Activated CD8-positive, alpha-beta memory T cell treated with anti-CD3 and anti-CD28 coated beads for 48 hours (primary cell): ENCODE measurements at places on chromosomes 3 and 15.

DNA sequence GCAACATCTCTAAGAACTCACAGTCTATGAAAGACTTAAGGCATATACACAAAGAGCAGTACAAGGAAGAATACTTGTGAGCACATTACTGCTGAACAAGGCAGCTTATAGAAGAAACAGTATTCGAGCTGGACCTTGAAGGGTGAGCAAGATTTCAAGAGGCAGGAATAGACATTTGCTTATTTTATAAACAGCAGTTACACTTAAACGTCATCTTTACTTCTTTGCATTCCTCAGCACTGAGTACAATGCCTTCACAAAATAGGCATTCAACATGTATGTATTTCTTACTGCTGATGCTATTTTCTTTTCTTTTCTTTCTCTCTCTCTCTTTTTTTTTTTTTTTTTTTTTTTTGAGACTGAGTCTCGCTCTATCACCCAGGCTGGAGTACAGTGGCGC is 205.8 kb downstream of the ZIC4 start:
- DNase-seq = no peak

DNA sequence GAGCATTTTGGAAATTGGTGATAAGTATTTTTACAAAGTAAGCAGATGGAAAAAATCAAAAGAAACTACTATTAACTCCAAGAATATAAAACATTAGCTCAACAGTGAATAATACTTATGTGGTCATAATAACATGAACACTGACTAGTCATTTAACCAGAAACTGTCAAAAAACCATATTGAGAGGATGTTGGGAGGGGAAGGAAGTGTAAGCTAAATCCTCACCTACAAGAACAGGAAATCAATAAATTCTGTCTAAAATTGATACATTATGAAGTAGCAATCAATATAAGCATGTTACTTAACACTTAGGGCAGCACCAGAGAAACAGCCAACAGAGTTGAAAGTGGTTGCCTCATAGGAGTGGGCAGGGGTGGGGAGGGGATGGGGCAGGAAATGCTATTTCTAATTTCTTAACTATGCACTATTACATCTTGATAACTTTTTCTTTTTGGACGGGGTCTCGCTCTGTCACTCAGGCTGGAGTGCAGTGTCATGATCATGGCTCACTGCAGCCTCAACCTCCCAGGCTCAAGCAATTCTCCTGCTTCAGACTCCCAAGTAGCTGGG is 41.7 kb downstream of the CCR3 start:
- no peak for DNase-seq

DNA sequence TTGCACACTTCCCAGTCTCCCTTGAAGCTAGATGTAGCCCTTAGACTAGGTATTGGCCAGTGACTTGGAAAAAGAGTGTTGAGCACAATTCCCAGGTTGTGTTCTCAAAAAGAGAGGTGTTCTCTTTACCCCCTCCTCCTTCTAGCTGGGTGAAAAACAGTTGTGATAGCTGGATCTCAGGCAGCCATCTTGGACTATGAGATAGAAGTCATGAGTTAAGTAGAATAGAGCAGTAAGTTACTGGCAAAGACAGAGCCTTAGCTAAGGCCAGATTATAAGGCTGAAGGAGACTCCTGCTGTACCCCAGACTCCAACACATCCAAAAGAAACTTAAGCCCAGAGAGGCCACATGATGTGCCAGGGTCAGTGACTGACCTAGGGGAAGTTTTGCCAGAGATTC is 8.1 kb upstream of the STRA6 start:
- no peak for DNase-seq

DNA sequence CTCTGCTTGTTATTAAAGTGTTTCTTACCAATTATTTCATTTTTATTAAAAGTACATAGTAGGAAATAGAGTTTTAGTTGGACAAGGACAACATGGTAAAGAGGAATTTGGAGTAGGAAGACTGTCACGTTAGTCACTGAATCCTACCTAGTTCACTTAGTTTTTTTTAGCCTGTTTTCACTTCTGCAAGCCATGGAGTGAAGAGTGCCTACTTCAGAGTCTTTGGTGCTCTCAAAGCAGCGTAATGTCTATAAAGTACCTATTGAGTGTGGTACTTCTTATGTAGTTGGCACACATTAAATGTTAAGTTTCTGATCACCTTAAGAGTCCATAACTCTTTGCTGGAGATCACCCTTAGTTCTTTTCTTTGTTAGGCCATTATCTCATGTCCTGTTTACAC is 78.7 kb downstream of the LPP start:
- no peak for DNase-seq

GRCh38 chr3:67094167-67094566 is 96.1 kb downstream of the KBTBD8 start:
- DNase-seq = no peak

- DNase-seq = no peak
Measured at GRCh38 chr3:148540266-148540665, 157.4 kb upstream of the AGTR1 start.
